NCI-H1436 (cell line): ENCODE measurements at places on chromosomes 2 and 18.

- no peak for DNase-seq
Observed at GRCh38 chr2:136917411-136917881, 152.1 kb downstream of the THSD7B start.

DNA sequence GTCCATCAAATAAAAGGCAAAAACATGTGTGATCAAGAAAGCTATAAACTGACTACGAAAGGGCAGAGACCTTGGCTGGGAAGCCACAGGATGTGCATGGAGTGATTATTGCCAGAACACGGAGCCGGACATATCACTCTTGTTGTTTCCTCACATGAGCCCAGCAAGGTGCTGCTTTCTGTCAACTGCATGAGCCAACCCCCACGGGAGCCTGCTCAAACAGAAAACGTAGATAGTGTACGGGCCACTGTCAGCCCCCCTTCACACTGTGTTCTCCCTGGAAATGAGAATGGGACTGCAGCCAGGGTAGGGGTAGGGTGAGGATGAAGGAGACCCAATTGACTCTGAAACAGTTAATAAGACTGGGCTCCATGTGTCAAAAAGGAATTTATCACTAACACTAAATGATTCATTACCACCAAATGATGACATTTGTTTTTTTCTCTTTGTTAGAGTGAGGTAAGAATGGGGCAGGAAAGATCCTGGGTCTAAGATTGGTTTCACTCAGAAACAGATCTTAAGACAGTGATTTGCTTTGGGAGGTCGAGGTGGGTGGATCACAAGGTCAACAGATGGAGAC, 235.8 kb downstream of the MREG start:
- no peak for DNase-seq

DNA sequence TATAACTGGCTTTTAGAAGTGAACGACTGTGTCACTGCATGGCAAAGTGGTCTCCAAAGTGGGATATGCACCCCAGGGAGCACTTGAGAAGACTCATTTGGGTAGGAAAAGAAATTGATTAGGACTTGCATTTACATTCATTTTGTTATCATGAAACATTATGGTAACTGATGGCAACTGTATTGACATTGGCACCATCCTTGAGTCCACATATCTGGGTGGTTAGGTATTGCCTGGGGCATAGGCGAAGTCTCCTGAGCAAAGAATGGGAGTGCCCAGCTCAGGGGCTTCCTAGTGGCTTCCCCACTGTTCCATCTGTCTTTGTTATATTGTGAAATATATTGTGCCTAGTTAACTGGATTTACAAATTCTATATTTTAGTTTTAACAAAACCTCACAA, 29.2 kb downstream of the SPATS2L start:
- DNase-seq: peak; percentile 10

GRCh38 chr2:67712484-67712883, 315.4 kb downstream of the ETAA1 start:
- no peak for DNase-seq

DNA sequence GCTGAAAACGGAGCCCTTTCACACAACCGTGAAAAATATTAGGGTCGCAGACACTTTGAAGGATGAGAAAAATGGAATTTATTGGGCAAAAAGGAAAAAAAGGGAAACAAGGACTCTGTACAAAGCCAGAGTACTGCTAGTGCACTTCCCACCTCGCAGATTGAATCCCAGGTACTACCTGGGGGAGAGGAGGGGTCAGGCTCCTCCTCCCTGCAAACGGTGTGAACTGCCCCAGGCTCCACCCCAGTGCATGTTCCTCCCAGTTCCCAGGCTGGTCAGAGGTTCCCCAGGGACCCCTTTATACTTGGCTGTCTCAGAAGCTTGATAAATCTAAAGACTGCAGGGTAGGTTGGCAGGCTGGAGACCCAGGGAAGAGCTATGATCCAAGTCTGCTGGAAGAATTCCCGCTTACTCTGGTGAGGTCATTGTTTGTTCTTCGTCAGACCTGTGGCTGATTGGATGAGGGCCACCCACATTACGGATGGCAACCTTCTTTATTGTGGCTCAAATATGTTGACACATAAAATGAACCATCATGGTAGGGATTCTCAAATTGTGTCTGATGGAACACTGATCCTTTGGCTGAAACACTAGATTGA, 290.4 kb upstream of the POU3F3 start:
- no peak for DNase-seq

DNA sequence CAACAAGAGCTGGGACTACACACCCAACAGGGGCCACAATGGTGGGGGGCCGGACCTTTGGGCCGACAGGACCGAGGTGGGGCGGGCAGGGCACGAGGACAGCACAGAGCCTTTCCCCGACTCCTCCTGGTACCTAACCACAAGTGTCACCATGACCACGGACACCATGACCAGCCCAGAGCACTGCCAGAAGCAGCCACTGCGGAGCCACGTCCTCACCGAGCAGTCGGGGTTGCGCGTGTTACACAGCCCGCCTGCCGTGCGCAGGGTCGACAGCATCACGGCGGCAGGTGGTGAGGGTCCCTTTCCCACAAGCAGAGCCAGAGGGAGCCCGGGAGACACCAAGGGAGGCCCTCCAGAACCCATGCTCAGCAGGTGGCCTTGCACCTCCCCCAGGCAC, 119.5 kb downstream of the MTCL1 start:
- no peak for DNase-seq

GRCh38 chr2:235849489-235849888, 318.7 kb downstream of the GBX2 start:
- no peak for DNase-seq

- DNase-seq: no peak
Observed at GRCh38 chr2:209209943-209210342, 213.9 kb upstream of the MAP2 start.

DNA sequence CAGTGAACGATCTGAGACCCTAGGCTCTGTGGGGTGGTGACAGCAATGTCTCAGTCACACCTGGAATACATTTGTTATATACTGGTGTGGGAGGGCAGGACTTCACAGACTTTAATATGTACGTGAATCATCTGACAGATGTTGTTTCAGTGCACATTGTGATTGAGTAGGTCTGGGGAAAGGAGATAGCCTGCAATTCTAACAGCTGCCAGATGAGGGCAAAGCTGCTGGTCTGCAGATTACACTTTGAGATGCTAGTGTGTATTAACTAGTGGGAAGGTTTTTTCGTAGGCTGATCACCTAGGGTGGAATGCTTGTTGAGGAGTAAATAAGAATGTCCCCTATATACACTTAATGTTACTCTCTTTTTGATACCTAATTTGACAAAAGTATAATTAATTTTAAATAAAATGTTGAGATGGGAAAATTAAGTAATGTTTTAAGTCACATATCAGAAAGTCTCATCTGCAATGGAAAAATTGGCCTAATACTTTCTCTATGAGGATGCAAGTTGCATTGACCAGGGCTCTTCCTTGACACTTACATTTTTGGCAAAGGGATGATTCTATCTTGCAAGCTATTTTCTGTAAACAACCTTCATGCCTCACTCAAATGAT, 496.9 kb upstream of the HNMT start:
- DNase-seq: no peak

- no peak for DNase-seq
Observed at GRCh38 chr2:151843691-151844061, 15.5 kb upstream of the ARL5A start.

DNA sequence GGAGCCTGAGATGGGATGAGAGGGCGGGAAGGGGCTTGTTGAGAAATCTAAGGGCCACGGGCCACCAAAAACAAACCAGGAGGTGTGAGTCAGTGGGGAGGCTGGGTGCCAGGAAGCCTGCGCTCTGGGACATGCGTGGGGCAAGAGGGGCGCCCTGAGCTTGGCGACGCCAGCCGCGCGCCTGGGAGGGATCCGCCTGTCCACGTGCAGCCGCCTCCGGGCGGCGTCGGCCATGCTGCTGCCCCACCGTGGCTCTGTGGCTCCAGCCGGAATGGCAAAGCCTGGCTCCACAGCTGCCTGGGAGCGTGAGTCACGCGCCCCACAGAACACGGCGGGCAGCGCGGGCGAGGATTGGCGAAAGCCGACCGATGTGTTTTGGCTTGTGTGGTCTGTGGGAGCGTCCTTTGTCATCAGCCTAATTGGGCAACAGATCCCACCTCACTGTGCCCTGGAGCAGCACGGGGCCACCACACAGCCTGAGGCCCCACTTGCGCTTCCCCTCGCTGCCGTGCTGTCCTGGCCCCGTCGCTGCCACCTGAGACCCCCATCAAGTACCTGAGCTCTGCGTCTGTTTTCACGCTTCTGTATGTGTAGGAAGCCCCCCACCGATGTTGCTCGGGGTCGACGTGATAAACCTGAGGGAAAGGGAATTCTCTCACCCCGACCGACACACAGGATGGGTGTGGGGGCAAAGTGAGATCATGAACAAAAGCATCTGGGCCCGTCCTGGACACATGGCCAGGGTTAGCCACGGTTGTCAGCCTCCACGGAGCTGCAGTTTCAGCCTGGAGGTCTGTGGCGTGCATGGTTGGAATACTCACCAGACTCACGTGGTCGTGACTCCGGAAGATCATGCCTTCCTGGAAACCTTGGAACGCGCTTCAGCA, 80.5 kb downstream of the NFATC1 start:
- DNase-seq: no peak

GRCh38 chr2:179137200-179137759, 87.3 kb upstream of the CCDC141 start:
- peak; percentile 35 for DNase-seq

- DNase-seq: no peak
Observed at GRCh38 chr2:169796441-169796840, 2.2 kb upstream of the SSB start.

GRCh38 chr18:10057894-10058791, 144.3 kb downstream of the VAPA start:
- DNase-seq: no peak

DNA sequence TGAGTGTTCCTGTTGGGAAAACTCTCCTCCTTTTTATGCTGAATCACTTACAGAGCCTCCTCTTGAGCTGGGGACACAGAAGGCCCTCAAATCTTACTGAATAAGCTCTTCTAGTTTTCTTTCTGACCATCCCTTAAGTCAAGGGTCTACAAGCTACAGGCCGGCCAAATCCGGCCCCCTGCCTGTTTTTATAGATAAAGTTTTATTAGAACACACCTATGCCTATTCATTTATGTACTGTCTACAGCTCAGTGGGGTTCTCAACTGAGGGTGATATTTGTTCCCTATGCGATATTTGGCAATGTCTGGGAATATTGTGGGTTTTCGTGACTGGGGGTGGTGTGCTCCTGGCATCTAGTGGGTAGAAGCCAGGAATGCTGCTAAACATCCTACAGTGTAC, 14.0 kb downstream of the CDC42EP3 start:
- DNase-seq: no peak

- no peak for DNase-seq
Observed at GRCh38 chr2:105134081-105134480, 96.2 kb downstream of the MRPS9 start.

DNA sequence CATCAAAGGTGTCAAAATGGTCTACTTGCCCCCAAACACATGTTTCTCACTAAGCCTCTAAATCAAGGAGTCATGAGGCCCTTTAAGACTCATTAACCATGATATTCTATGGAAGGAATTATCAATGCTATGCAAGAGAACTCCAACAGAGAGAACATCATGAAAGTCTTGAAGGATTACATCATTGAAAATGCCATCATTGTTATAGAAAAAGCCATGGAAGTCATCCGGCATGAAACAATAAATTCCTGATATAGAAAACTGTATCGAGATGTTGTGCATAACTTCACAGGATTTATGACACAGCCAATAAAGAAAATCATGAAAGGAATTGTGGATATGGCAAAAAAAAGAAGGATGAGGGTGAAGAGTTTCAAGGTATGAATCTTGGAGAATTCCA, 1363.6 kb upstream of the CDH2 start:
- no peak for DNase-seq

GRCh38 chr2:100842241-100842922, 22.4 kb downstream of the NPAS2 start:
- no peak for DNase-seq

DNA sequence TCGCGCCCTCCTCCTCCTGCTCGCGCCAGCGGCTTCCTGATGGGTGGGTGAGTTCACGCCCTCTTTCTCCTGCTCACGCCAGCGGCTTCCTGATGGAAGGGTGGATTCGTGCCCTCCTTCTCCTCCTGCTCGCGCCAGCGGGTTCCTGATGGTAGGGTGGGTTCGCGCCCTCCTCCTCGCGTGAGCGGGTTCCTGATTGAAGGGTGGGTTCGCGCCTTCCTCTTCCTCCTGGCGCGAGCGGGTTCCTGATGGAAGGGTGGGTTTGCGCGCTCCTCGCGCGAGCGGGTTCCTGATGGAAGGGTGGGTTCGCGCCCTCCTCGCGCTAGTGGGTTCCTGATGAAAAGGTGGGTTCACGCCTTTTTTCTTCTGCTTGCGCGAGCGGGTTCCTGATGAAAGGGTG, 62.0 kb upstream of the MGAT5 start:
- no peak for DNase-seq

- DNase-seq: no peak
Observed at GRCh38 chr2:126839796-126840195, 58.9 kb upstream of the TEX51 start.

GRCh38 chr2:175293776-175294175, 112.3 kb upstream of the ATP5MC3 start:
- no peak for DNase-seq

DNA sequence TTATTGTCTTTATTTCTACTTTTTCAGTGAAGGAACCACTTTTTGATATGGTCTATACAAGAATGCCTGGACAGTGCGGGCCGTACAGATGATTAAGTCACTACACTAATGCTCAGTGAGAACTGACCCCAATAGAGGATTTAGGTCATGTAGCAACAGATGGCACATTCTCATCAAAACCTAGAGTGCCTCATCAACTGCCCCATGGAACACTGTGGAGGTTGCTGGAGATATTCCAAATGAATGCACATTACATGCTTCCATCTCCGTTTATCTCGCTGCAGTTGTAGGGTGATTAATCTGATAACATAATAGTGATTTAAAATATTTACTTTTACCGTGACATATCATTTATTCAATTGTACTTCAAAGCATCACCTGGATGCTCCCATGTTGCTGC, 41.8 kb upstream of the COPS8 start:
- DNase-seq: no peak

GRCh38 chr2:118495290-118495689, 352.2 kb downstream of the EN1 start:
- DNase-seq: no peak

DNA sequence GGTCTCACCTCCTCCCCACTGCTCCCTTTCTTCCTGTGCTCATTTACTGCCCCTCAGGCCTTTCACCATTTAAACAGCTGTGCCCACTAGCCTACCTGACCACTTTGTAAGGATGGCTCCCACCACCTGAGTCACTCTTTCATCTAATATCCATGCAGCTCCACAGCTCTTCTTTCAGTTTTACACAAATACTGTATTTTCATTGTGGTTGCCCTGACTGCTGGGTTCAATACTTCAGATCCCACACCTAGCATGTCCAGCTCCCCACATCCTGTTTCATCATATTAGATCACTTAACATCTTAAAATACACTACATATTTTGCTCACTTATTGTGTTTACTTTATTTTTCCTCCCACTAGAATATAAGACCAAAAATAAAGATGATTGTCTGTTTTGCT, 1110.6 kb downstream of the TSN start:
- no peak for DNase-seq
